ENCODE measurements at places on chromosomes 3 and 15. TPM values are rescaled to one million over a fixed set of nuclear protein-coding genes. Genes with fewer than 3 reads are reported as not detected.

The REC114 gene
- not detected for total RNA-seq

The CCR8 gene
- total RNA-seq: not detected

The TRPC1 gene
- total RNA-seq: 7.2 TPM

The MEX3B gene
- total RNA-seq: 40.7 TPM

The NEK10 gene
- 2.1 TPM for total RNA-seq

The SAXO2 gene
- total RNA-seq: 0.51 TPM

The DAG1 gene
- total RNA-seq: 36.0 TPM

The SCAMP5 gene
- total RNA-seq: 0.68 TPM

The MCTP2 gene
- total RNA-seq: 1.1 TPM

The ZNF662 gene
- total RNA-seq: 1.4 TPM

The C15orf40 gene
- total RNA-seq: 21.5 TPM

The CAPN7 gene
- 22.2 TPM for total RNA-seq

The PRR20G gene
- not detected for total RNA-seq

The PAQR5 gene
- 0.17 TPM for total RNA-seq

The GNAT1 gene
- total RNA-seq: not detected

The UBAP1L gene
- 0.34 TPM for total RNA-seq

The SNX22 gene
- 0.12 TPM for total RNA-seq

The MDFIC2 gene
- total RNA-seq: not detected
